Frontal cortex (tissue), 4 donors: ENCODE measurements at places on chromosomes 1 and 21. TPM values are rescaled to one million over a fixed set of nuclear protein-coding genes. Genes with fewer than 3 reads are reported as not detected.

CRYBG2 gene
- 0.41 TPM for total RNA-seq

COL24A1 gene
- total RNA-seq, result 1.6 TPM

OPTC gene
- not detected for total RNA-seq

MATN1 gene
- 0.41 TPM for total RNA-seq

HAO2 gene
- total RNA-seq, result under 0.01 TPM

IL12RB2 gene
- 7.3 TPM for total RNA-seq

LENEP gene
- 1.2 TPM for total RNA-seq

CR1L gene
- not detected for total RNA-seq

SEMA6C gene
- total RNA-seq, result 16.7 TPM

PDC gene
- total RNA-seq, result not detected

DNA sequence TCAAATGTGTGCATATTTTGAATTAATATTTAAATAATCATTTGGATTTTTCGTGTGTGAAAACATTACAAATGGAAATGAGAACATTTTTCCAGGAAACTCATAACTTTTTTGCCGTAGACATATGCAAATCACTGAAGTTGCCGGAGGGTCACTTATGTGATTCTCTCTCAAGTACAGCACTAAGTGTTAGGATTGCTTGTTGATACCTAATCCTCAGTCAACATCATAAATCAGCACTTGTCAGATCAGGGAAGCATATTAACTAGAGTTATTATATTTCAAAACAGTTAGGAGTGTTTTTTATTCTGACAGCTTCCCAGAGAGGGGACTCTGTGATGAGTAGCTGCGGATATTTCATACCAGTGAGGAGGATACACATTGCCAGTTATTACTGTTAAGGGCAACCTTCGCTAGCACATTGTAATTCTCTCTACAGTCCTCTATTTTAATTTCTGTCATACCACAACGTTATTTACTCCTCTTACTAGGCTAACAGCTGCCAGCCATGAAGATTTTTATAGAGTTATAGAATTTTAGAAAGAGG, 41.5 kb downstream of the NCAM2 start:
- no peak for DNase-seq

- DNase-seq, result no peak
Observed at GRCh38 chr1:103931891-103932290, 182.2 kb downstream of the AMY1C start.

- DNase-seq, result no peak
Observed at GRCh38 chr21:44052071-44052829, 40.1 kb downstream of the TRAPPC10 start.

GRCh38 chr1:167663002-167663772, 33.2 kb downstream of the RCSD1 start:
- DNase-seq, result peak; percentile 41

GRCh38 chr1:178271471-178271870, 177.6 kb downstream of the RASAL2 start:
- DNase-seq, result no peak

DNA sequence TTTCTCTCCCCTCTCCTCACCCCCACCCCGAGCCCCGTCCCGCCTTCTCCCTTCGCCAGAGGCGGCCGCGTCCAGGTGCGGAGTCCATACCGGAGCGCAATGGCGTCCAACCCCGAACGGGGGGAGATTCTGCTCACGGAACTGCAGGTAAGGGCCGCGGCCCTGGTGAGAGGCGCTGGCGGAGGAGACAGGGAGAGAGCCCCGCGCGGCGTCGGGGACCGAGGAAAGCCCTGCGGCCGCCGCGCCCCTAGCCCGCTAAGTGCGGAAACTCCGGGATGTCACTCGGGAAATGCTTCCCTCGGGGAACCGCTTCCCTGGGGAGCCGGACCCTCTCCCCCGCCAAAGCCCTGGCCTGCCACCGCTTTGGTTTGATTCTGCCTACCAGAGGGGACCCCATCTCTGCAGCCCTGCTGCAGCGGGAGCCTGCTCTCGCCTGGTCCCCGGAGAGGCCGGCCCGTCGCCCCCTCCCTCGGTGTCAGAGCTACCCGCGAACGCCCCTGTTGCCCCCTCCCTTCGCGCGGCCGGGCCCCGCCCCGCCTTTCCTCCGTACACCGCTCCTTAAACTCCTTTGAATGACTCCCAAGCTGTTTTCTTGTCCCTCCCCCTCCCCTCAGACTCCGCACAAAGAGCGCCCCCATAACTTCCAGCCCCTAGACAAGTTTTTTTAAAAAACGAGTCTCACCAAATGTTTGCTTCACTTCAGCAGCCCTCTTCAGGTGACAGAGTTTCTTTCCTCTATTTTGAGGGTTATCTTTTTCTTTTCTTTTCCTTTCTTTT, 597 bp downstream of the PKN2 start:
- DNase-seq, result peak; percentile 34

- DNase-seq, result no peak
Observed at GRCh38 chr1:55617288-55617982, 402.3 kb upstream of the USP24 start.

DNA sequence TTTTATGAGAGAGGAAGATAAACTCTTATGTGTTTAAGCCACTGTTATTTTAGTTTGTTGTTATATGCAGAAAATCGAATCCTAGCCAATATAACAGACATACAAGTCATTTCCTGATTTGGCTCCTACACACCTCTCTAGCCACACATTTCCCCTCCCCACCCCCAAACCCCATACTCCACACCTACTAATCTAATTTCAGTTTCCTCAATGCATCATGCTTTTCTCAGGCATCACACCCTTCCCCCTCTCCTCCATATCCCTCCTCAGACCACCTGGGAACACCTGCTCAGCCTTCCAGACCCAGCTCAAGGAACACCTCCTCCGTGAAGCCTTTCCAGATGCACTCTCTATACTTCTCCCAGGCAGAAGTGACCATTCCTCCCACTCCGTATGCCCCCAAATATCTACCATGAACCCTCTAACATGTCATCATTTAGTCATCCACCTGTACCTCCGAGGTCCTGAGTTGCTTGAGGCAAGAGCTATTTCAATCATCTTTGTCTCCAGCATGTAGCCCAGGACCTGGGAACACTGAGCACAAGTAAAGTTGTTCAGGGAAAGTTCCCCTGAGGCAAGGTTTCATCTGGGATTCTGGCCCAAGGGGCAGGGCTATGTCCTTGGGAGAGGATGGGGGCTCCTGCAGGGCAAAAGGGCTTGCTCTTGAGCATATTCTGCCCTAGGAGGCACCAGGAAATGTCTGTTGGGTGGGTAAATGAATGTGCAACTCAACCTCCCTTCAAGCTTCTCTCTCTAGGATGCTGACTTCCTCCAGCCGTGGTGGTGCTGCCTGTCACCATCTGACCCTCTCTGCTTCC, 126.8 kb downstream of the HIVEP3 start:
- no peak for DNase-seq

DNA sequence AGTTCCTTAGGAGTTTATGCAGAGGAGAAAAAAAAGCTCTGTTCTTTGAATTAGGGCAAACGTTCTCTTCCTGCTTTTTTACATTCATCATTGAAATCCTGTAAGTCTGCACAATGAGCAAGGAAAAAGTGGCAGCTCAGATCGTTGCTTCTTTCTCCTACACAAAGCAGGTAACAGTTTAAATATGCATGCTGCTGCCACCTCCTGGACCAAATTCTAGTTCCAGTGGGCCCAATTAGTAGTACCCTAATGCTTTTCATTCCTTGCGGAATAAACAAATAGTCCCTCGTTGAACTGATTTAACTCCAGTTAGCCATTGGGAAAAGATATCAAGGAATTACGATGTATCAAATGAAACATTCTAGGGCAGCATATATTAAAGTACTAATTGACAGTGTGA, 20.1 kb downstream of the YTHDF2 start:
- no peak for DNase-seq

DNA sequence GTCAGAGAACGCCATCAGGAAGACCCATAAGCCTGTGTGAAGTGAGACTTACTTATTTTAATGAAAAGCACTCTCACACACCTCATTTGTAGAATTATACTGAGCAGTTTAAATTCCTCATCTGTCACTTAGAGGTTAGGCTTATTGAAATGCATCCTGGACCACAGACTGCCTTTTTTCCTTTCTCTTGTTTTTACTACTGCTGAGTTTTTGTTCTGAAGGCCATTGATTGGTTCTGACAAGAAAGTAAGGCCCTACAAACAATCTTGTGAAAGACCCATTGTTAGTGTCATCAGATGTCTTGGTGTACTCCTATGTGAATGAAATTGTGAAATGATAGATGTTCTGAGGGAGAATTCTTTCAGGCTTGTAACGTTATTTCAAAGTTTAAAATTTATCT, 1343.3 kb upstream of the ADGRL2 start:
- DNase-seq, result no peak

- no peak for DNase-seq
Observed at GRCh38 chr1:191551019-191551418, 607.2 kb upstream of the RGS18 start.

GRCh38 chr1:220189750-220190347, 82.4 kb downstream of the RAB3GAP2 start:
- peak; percentile 17 for DNase-seq

DNA sequence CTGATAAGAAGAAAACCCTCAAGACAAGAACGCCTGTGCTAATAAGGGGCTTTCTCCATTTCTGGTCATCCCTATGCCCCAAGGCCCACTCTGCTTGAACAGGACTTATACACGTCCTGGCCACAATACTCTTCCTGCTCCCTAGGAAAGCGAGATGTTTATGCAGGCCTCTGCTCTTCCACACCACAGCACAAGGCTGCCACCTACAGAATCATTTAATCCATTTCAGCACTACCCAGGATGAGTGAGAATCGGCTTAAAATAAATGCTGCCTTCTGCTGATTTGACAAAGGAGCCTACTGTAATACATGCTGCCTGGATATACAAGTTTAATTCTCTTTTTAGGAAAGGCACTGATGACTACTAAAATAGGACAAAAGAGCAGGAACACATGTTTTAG, 29.4 kb downstream of the FRRS1 start:
- peak; percentile 36 for DNase-seq

DNA sequence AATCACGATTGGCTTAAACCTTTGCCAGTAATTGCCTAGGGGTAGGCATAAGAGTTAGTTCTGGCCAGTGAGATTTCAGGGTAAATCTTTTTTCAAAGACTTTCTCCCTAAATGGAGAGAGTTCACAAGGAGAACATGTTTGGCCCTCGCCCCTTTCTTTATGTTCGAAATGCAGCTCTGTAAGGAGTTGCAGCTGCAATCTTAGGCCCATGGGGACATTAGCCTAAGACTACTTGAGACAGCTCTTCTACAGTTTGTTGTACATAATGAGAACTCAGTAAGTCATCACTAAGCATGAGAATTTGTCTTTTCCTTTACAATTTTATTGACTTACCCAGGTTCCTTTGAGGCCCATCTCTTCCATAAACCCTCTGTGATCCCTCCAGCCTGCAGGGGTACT, 40.4 kb upstream of the GADD45A start:
- DNase-seq, result no peak

- DNase-seq, result no peak
Observed at GRCh38 chr1:15397236-15397635, 12.5 kb upstream of the EFHD2 start.

GRCh38 chr1:197577580-197577979, 197.7 kb downstream of the DENND1B start:
- DNase-seq, result no peak

DNA sequence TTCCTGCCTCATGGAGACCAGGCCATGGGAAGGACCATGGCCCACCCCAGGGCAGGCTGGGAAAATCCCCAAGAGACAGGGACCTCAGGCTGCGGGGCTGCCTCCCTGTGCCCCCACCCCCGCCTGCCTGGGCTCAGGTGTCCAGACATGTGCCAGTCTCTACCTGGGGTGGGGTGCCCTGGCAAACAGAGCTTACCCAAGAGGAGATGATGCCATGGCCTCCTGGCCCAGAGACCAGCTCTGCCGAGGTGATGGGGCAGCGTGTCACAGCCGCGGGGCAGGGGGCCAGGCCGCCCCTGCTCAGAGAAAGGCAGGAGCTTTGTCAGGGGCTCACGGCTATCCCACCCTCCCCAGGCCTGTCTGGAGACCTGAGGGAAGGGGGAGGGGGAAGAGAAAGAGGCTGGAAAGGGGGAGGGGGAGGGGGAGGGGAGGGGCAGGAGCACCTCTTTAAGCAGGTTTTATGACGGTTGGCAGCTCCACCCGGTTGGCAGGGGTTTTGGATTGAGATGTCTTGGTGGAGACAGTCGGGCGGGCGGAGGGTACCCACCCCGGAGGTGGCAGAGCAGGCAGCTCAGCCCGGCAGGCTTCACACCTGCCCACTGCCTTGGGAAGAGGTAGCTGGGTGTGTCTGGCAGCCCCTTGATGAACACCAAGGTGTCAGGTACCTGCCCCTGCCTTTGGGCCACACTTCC, 101.5 kb upstream of the IFFO2 start:
- no peak for DNase-seq

GRCh38 chr1:3501856-3502640, 47.6 kb downstream of the ARHGEF16 start:
- peak; percentile 78 for DNase-seq

GRCh38 chr1:164061528-164061927, 497.5 kb upstream of the PBX1 start:
- no peak for DNase-seq

DNA sequence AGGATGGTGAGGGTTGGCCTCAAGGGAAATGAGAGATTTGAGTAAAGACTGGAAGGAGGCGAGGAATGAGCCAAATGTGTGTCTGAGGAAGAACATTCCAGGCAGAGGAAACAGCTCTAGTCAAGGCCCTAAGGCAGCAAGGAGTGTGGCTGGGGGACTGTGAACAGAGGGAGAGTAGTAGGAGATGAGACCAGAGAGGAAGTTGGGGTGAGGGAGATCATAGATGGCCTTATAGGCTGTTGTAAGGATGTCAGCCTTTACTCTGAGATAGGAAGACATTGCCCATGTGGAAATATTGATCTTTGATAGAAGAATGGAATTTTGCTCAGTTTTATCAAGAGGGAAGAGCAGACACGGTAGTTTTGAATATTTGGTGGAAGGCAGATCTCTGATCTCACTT, 55.2 kb upstream of the ARTN start:
- no peak for DNase-seq

DNA sequence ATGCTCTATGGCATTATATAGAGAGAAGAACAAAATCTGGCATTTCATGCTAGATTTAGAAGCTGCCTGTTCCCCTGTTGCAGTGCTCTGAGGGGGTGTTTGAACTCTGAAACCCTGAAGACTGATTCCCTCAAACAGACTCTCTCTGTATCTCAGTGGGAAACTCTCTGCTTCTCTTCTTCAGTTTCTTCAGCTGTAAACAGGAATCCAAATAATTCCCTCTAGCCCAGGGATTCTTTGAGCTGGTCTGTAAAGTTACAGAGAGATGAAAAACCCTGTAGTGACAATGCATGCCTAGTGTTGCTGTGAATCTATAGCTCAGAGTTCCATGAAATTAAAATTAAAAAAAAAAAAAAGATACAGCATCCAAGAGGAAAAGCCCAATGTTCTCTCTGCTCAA, 17.0 kb upstream of the ROR1 start:
- no peak for DNase-seq

DNA sequence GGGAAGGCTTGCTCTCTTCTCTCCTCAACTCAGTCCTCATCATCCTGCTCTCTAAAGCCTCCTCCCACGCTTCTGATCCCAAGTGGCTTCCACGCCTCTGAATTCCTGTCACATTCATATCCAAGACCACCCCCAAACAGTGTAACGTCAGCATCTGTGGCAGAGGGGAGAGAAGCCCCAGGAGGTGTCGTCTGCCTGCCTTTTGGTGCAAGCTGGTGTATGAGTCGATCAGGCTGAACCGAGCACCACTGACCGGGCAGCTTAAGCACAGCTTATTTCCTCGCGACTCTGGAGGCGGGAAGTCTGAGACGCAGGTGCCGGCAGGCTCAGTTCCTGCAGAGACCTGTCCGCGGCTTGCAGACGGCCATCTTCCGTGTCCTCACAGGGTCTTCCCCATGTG, 123.8 kb upstream of the RAB4A start:
- DNase-seq, result no peak
